ENCODE measurements at places on chromosomes 11 and 22. TPM values are rescaled to one million over a fixed set of nuclear protein-coding genes. Genes with fewer than 3 reads are reported as not detected.

DNA sequence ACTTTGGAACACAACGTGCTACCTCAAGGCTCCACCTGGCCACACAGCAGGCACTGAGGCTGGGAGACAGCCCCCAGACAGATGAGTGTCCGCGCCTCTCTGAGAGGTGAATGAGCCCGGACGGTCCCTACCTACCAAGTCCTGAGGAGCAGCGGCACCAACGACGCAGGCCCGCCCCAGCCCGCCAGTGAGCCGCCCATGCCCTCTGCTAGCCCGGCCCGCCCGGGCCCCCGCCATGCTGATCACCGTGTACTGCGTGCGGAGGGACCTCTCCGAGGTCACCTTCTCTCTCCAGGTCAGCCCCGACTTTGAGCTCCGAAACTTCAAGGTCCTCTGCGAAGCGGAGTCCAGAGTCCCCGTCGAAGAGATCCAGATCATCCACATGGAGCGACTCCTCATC lies at the start of gene DDI1:
Gene DDI1 (plus strand): TSS at position 53 of the 400 bp plus-strand sequence. CDS start 183 bp downstream, at position 236.
- DNase-seq = no peak

DNA sequence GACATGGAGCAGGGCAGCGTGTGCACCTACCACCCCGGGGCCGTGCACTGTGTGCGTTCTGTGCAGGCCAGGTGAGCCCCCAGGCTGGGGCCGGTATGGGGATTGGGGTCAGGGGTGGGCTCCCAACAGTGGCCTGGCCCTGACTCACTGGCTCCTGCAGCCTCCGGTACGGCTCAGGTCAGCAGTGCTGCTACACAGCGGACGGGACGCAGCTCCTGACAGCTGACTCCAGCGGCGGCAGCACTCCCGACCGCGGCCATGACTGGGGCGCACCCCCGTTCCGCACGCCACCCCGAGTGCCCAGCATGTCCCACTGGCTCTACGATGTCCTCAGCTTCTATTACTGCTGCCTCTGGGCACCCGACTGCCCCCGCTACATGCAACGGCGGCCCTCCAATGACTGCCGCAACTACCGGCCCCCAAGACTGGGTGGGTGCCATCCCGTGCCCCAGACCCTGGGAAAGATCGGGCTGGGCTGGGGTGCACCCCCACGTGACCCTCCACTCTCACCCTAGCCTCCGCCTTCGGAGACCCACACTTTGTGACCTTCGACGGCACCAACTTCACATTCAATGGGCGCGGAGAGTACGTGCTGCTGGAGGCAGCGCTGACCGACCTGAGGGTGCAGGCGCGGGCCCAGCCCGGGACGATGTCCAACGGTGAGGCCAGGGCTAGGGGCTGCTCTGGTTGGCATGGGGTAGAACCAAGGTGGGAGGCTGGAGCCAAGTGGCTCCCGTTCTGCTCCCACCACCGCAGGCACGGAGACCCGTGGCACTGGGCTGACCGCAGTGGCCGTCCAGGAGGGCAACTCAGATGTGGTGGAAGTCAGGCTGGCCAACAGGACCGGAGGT lies 4.4 kb downstream of the SUSD2 start:
- no peak for DNase-seq

- DNase-seq = peak; percentile 79
Measured at GRCh38 chr11:16613512-16614381, 124.7 kb upstream of the C11orf58 start.

DNA sequence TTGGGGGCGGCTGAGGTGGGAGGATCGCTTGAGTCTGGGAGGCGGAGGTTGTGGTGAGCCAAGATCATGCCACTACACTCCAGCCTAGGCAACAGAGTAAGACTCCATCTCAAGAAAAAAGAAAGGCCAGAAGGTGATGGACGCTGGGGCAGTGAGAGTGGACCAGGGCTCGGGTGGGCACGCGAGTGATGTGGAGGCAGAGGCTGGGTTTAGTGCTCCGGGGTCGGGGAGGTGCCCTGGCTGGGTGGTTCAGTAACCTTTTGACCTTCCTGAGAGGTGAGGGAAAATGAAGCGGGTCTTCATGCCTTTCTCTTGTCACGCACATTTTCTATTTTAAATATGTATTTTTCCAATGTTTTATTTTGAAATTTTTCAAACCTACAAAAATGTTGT lies 45.1 kb downstream of the ST14 start:
- no peak for DNase-seq

DNA sequence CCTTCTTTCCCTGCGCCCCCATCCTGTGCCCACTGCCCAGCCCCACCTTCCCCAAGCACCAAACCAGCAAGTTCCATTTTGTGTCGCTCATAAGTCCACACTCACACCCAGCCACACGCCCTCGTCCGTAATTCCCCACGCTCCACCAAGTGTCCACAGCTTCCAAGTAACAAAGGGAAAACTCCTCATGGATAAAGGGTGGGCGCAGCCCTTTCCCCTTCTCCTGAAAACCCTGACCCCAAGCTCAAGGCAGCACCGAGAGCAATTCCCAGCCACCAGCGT lies 458 bp downstream of the FXYD6 start:
- no peak for DNase-seq

GRCh38 chr22:30526656-30527055 lies 19.9 kb downstream of the SEC14L6 start:
- no peak for DNase-seq

DNA sequence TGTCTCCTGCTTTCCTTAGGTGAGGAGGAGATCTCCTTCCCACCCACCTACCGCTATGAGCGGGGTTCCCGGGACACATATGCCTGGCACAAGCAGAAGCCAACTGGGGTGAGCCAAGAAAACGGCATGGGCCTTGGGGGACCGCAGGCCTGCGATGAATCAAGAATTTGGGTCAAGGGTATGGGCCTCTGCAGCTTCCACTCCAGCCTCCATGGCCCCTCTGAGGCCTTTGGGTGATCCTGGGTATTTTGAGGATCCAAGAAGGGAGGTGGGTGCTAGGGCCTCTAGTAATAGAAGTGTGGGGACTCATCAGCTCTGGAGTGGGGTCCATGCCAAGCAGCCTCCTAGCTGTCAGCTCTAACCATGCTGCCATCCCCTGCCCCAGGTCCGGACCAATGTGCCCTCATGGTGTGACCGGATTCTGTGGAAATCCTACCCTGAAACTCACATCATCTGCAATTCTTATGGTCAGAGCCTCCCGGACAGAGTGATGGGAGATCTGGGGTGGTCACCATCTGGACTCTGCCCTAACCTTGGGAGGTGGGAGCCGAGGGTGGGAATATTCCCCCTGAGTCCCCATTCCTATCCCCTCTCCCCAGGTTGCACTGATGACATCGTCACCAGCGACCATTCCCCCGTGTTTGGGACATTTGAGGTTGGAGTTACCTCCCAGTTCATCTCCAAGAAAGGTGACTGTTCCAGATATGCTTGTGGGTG lies 8.6 kb downstream of the INPPL1 start:
- peak; percentile 9 for DNase-seq

The C11orf86 gene
- not detected for total RNA-seq

The CALCA gene
- total RNA-seq = not detected

DNA sequence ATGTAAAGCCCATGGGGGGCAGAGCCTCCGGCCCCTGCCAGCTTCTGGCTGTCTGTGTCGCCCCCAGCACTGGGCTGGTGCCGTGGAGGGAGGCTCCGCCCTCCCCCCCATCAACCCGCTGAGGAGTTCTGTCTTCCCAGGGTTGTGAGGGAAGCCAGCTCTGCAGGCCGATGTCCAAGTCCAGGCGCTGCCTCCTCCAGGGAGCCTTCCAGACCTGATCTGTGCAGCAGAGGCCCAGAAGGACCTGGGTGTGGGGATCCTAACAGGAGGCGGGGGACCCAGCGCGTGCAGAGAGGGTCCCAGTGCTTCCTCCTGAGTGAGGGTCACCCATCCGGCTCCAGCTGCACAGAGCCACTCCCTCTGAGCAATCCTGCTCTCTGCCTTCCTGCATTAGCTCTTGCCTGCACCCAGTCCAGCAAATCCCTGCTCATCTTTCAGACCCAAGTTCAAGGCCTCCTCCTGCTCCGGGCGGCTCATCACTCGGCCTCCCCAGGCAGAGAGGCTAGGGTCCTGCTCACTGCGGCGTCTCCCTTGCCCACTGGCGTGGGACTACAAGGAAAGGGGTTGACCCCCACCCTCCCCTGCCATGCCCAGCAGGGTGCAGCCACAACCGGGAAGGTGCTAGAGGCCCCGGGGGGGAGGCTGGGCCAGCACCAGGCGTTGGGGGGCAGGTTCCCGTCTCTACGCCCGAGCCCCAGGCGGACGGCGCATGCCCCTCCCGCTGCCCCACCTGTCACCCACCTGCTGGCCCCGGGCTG lies 16.4 kb downstream of the PRR33 start:
- DNase-seq = no peak

GRCh38 chr11:45333001-45333971 lies 47.1 kb upstream of the SYT13 start:
- no peak for DNase-seq

GRCh38 chr22:42969348-42969975 lies 45.5 kb downstream of the PACSIN2 start:
- DNase-seq = no peak

DNA sequence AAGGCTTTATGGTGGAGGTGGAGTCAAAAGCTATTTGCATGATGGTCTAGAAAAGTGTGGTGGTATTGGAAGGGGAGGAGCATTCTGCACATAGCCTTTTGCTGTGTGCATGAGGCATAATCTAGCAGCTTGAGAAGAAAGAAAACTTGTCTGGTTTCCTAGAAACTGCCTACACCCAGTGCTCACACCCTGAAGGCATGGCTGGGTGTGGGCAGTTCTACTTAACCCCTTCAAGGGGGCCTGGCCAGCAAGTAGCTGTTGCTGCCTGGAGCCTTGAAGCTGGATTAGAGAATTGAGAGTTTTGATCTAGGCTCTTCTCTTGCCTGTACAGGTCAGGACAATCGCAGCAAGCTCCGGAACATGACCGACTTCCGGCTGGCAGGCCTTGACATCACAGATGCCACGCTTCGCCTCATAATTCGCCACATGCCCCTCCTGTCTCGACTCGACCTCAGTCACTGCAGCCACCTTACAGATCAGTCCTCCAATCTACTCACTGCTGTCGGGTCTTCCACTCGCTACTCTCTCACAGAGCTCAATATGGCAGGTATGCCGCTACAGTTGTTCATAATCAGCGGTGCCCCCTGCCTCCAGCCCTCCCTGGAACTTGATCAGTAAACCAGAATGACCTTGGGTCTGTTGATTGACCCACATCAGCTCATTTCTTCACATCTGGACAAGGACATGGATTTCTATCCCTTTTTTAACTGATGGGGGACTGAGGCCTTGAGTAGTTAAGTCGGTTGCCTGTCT lies 12.2 kb upstream of the GRK2 start:
- DNase-seq = peak; percentile 79

DNA sequence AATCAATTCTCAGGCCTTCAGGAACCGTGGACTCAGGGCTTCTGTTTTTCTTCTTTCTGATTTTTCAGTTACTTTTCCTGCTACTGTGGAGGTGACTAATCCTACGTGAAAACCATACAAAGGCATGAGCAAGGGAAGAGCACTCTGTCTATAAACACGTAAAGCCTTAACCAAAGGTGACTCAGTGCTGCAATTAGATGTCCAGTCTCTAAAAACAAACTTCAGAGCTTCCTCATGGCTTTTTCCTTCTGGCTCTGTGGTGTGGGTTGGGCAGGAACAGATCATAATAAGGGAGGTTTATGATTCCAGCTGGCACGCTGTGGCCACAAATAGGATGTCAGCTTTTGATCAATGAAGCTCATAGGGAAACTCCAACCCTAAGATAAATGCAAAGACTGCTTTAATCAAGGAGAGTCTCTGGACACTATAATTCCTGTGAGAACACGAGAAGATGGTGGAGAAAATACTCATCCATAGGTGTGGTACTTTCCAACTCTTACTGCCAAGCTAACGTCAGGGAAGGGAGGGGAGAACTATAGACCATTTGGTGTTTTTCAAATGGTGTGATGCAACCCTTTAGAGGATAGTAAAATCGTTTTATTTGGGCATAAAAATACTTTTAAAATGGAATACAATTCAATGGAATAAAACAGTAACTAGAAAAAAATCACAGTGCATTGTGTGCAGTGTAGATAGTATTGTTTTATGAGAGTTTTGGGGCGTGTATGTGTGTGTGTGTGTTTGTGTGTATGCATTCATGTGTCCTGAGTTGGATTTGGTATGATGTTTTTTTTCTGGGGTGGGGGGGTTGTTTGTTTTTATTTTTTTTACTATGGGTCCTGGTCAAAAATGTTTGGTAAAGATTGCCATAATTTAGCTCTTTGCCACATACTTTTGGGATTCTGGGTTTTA lies at the start of gene NXPE2:
Gene NXPE2 (plus strand): TSS at position 403 of the 912 bp plus-strand sequence. CDS start 49 bp downstream, at position 452.
- DNase-seq = no peak

DNA sequence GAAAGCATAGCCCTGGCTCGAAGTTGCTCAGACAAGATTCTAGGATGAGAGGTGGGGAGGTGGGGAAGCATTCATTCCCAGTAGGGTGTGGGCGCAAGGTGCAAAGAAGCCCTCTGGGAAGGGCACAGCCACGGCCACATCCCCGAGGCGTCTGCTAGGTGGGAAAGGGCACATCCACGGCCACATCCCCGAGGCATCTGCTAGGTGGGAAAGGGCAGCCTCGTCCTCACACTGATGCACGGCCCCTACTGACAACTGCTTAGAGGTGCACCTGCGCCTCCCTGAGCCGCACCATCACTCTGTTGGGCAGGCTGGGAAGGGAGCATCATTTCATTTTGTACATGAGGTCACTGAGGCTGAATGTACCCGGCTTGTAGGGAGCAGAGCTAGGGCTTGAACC lies 94.6 kb upstream of the PITPNB start:
- DNase-seq = no peak

DNA sequence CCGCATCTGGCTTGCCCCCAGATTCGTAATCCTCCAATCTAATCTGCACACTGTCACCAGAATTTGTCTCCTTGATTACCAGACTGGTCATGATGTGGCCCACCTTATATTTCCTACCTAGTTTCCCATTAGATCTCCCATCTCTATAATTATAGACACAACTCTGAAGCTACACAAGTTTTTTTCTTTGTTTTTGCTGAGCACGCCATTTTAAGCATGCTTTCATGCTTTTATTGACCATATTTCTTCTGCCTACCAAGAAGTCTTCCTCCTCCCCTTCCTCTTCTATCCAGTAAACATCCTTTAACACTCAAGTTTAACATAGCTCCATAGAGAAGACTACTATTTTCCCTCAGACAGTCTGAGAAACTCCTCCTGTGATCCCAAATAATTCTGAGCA lies 24.3 kb upstream of the DEPDC7 start:
- DNase-seq = no peak

DNA sequence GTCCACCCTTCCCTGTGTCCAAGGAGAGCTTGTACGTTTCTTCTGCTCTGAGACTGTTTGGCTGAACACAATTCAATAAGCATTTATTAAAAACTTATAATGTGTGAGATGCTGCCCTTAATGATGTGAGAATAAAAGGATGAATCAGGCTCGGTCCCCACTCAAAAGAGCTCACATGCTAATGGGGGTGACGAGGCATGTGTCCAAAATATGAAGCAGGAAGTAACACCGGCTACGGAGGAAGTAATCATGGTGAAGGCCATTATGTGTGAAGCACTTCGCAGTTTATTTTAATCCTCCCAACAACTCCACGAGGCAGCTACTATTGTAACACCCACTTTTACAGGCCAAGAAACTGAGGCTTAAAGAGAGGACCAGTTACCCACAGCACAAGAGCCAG lies 3.4 kb upstream of the RASD2 start:
- DNase-seq = no peak

Measured in lower leg skin (tissue), 4 donors.